Upper lobe of right lung (tissue), 1 donor: ENCODE measurements at places on chromosomes 3 and 15. TPM values are rescaled to one million over a fixed set of nuclear protein-coding genes. Genes with fewer than 3 reads are reported as not detected.

- DNase-seq = no peak
Measured at GRCh38 chr3:106675451-106675850, 701.8 kb upstream of the CCDC54 start.

The TM4SF1 gene
- total RNA-seq = 188 TPM

DNA sequence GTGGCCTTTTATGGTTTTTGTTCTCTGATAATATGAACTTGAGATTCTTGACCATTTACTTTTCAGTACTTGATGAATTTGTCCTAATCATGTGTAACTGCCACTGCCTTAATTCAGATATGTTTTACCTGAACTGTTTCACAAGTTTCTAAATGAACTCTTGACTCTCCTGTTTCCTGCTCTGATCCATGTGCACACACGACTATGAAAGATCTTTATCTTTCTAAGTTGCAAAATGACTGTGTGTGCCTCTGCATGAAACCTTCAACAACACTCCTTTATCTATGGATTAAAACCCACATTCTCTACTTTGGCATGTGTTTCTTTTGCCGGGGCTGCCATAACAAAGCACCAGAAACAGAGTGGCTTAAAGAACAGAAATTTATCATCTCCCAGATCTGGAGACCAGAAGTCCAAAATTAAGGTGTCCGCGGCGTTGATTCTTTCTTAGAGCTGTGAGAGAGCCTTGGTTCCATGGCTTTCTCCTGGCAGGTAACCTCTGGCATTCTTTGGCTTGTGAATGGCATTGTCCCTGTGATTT, 275.0 kb downstream of the ADAMTSL3 start:
- DNase-seq = no peak

DNA sequence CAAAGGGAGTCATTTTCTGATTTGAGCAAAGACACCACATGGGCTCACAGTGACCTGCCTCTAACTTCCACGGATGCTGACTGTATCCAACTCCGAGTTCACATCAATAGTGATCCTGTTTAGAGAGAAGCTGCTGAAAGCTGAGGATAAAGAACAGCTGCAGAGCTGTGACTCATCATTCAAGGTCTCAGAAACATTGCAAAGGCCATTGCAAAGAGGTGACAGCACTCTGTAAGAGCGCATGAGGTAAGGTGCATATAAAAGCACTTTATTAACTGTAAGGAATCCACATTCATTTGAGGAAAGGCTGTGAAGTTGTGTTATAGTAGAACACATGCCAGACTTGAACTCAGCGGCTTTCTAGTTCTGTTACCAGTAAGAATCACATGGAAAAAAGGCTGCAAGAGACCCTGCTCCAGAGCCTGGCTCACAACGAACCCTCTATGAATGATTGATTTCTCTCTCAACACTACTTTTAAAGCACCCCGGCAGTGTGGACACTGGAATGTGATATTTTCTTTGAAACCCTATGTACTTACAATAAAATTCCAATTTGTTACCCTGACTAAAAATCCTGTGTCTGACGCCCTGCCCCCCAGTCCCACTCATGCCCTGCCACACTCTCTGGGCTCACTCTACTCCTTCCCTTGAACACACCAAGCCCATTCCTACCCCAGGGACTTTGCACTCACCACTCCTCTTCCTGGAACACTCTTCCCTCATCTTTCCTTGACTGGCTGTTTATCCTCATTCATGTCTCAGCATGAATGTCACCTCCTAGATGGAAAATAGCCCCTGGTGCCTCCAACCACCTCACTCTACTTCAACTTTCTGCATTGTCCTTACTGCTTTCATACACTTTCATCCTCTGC, 111.2 kb downstream of the LSM3 start:
- no peak for DNase-seq

DNA sequence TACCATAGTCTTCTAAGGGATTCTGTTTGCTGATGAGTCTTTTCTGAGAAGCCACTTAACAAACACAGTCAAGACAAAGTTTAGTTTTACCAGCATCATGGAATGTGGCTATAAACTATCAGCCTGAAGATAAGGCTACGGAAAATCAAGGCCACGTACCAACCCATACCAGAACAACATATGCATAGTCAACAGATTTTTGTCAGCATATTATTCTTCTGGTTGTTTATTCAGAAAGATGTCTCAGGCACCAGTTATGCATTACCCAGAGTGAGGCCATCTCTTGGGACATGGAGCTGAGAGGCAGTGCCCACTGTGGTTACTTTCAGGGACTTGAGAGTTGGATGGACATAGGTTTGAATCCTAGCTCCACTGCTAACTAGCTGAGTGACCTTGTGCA, 60.4 kb downstream of the SOX2 start:
- no peak for DNase-seq

- DNase-seq = no peak
Measured at GRCh38 chr3:104755791-104756190, 610.9 kb upstream of the ALCAM start.

The ECE2 gene
- not detected for total RNA-seq

GRCh38 chr3:102069211-102069662, 219.9 kb downstream of the NFKBIZ start:
- no peak for DNase-seq
